Thyroid gland (tissue), 4 donors: ENCODE measurements at places on chromosomes 13 and 19. TPM values are rescaled to one million over a fixed set of nuclear protein-coding genes. Genes with fewer than 3 reads are reported as not detected.
A peak's percentile ranks its signal among the peaks of the same experiment; 100 is the strongest.

DNA sequence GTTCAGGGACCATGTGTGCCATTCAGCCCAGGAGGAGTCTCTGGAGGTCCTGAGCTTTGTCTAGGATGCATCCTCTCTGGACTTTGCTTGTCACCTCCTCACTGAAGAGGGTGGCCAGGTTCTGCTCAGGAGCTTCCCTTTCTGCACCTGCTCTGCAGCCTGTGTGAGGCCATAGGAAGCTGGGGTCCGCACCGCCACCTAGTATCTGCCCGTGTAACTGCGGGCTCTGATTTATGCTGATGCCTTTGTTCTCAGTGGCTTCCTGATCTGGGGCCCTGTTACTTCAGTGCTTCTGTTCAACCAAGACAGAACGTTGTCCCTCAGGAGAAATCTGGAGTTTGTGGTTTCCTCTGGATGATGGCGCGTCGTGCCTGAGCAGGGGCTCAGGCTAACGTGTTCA is 15.5 kb downstream of the ZNF610 start:
- H3K4me3 ChIP-seq, result no peak overlapping the region
- no peaks in the 10 kb centered on the region for H3K4me1 ChIP-seq
- peaks cover 21% of the 10 kb centered on the region for H3K36me3 ChIP-seq
- peak; percentile 4 for DNase-seq

DNA sequence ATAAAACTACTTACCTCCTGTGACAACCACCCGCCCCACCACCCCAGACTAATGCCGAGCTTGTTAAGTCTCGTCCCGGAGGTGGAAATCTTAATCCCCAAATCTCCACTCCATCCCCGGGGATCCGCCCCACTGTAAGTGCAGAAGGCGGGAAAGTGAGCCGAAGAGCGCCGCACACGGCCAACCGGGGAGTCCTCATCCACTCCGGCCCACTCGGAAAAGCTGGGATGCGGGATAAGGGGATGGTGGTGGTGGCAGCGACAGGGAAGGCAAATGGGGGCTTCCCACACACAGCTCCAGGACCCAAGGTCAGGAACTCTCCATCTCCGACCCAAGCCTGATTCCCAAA is 621 bp downstream of the FBL start:
- peak overlapping the region; percentile 86 for H3K27ac ChIP-seq
- H3K4me1 ChIP-seq, result peaks cover 38% of the 10 kb centered on the region
- no peaks in the 10 kb centered on the region for H3K36me3 ChIP-seq
- no peaks in the 10 kb centered on the region for H3K27me3 ChIP-seq
- peak overlapping the region; percentile 53 for H3K4me3 ChIP-seq
- no peak for DNase-seq

DNA sequence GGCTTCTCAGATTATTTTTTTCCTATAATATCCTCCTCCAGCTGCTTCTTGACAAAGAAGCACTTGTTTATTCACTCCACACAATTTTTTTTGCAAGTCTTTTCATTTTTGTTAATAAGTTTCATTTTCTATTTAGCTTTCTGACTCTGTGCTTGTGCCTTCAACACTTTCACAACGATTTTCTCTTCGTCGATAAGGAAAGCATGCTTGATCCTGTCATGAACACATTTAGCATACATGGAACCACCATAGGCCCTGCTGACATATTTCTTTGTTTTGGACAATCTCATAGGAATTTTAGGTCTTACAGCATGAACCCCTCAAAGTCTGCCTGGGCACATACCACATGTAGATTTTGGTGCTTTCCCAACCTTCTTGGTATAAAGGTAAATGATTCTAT is 346.0 kb downstream of the KCNRG start:
- DNase-seq, result no peak
- H3K36me3 ChIP-seq, result no peaks in the 10 kb centered on the region
- no peak overlapping the region for H3K4me3 ChIP-seq
- H3K27me3 ChIP-seq, result no peaks in the 10 kb centered on the region
- peaks cover 30% of the 10 kb centered on the region for H3K4me1 ChIP-seq

DNA sequence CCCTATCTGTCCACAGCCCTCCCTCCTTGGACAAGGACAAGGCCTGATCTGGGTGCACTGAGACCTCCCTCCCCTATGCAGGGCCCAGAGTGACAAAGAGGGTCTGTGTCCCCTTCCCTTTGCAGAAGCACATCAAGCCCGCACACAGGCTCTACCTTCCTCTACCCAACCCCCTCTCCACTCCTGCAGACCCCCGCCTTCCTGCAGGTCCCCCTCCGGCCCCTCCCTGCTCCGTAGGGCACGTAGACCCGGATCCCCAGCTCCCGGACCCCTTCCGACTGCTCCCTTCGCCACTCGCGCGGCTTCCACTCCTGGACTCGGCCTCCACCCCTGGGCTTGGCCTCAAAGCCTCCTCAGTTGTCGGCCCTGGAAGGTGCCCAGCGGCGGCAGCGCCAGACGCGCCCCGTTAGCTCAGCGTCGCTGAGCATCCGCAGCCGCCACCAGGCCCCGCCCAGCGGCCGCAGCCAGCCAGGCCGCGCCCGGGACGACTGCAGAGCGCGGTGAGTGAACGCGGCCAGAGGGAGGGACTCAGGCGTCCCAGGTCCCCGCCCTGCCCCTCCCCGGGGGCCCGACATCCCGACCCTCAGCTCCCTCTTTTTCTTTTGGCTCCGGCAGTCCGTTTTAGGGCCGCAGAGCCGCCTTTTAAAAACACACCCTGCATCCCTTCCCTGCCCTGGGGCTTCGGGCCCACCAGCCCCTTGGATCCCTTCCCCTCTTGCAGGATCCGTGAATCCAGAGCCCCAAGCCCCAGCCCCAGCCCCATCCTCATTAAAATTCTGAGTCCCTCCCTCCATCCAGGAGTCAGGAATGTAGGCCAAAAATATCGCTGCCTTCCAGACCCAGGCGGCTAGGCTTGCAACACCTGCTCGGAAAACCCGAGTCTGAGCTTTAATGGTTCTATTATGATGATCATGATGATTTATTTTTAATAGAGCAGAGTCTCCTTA is 1.5 kb upstream of the MYADM start:
- H3K27ac ChIP-seq, result peak overlapping the region; percentile 97
- H3K4me3 ChIP-seq, result peak overlapping the region; percentile 21
- peaks cover 26% of the 10 kb centered on the region for H3K4me1 ChIP-seq
- peak; percentile 52 for DNase-seq
- no peaks in the 10 kb centered on the region for H3K27me3 ChIP-seq

- no peak overlapping the region for H3K4me3 ChIP-seq
- DNase-seq, result peak; percentile 68
- no peaks in the 10 kb centered on the region for H3K36me3 ChIP-seq
- H3K27ac ChIP-seq, result peak overlapping the region; percentile 65
- no peaks in the 10 kb centered on the region for H3K27me3 ChIP-seq
Measured at GRCh38 chr13:32726374-32727037, 140.3 kb downstream of the PDS5B start.

DNA sequence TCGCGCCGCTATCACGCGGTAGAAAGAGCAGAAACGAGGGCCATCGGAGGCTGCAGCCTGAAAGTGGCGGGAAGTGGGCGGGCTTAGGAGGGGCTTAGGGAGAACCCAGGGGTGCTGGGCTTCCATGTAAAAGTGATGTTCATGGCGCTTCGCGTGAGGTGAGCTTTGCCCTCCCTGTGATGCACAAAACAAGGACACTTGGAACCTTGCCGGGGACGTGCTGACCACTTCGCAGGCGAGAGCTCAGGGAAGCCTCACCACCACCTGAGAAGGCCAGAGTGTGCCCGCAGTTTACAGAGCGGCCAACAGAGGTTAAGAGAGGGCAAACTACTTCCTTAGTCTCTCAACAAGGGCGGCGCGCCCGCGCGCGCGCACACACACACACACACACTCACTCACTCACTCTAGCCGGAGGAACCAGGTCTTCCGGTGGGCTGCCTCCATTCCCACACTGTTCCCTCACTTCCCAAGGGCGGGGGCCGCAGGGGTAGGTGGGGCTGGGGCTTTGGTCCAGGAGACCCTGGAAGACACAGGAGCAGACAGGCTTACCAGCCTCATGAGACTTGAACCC is 651 bp downstream of the GAPDHS start:
- H3K27me3 ChIP-seq, result no peaks in the 10 kb centered on the region
- H3K36me3 ChIP-seq, result no peaks in the 10 kb centered on the region
- no peak overlapping the region for H3K4me3 ChIP-seq
- no peak overlapping the region for H3K27ac ChIP-seq
- H3K4me1 ChIP-seq, result peaks cover 11% of the 10 kb centered on the region

DNA sequence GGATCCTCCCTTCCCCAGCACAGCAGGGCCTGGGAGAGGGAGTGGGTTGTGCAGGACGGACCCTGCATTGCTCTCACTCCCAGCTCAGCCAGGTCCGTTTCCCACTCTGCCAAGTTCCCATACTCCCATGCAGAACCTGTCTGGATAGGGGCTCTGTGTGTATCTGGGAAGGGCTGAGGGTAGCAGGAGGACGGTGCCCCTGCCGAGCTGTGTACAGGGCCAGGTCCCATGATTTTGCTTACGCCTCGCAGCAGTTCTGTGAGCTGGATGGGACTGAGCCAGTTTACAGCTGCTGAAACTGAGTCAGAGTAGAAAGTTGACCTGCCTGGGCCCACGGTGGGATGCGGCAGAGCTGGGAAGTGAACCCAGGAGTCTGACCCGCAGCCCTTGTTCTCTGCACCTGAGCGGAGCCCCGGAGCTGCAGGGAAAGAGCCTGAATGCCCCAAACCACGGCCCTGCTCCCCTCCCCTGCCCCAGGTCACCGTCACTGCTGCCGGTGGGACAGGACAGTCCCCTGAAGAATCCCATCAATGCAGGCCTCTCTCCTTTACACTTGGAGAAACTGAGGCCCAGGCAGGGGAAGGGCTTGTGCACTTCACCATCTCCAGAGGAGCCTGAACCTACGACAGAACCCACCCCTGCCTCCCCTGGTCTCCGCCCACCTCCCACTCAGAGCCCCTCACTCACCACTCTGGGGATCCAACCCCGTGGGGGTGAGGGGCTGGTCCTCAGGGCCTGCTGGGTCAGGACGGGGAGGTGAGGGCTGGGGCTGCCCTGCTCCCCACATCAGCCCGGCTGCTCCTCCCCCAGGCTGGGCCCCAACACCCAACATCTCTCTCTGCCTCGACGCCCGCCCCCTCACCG is 3.5 kb downstream of the LILRB5 start:
- no peaks in the 10 kb centered on the region for H3K4me1 ChIP-seq
- no peaks in the 10 kb centered on the region for H3K36me3 ChIP-seq
- no peak overlapping the region for H3K4me3 ChIP-seq
- no peaks in the 10 kb centered on the region for H3K27me3 ChIP-seq

DNA sequence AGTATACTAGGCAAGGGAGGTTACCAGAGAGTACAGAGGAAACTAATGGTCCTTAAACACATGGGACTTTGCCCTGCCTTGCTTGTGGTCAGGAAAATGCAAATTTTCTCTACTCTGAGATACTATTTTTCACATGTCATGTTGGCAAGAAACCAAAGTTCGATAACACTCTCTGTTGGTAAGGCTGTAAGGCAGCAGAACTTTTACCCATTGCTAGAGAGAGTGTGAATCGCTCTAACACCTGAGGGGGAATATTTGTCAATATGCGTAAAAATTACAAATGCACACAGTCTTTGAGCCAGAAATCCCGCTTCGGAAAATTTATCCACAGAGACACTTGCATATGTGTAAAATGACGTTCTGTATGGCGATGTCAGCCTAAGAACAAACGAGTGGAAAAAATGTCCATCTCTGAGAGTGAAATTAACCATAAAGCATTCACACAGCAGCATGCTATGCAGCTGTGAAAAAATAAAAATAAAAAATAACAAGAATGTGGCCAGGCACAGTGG is 9.5 kb upstream of the RFX1 start:
- H3K27ac ChIP-seq, result no peak overlapping the region
- no peaks in the 10 kb centered on the region for H3K4me1 ChIP-seq
- H3K27me3 ChIP-seq, result no peaks in the 10 kb centered on the region
- H3K4me3 ChIP-seq, result no peak overlapping the region
- no peak for DNase-seq
- no peaks in the 10 kb centered on the region for H3K36me3 ChIP-seq

DNA sequence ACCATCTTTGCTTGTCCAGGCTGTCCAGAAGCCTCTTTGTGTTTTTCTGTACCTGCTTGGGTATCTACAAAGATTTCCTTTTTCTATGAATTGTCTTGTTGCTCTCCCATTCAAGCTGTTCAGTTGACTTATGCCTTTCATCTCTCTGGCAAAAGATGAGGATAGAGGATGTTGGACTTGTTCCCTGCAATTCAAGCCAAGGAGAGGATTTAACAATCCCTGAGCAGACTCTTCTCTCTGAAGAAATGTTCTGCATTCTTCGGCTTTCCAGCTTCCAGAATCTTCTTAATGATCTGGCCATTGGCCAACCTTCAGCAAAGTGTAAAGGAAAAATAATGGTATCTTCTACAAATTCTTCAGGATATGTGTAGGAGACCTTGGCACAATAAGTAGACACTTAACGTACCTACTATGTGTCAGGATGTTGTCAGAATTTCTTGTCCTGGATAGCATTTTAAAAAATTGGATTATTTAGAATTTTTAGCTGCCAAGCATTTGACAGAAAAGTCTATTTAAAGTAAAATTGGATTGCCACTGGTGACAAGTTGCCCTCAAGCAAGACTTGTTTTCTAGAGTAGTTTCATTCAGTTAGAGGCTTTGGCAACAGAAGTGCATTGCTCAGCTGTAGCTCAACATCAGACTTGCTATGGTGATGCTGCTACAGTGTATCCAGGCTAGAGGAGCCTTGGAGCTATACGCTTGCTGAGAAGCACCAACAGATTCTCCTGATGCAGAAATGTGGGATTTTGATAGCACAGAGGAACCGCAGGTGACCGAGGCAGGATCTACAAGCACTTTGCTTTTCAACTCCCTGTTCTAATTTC is 455.7 kb downstream of the SUCLA2 start:
- no peaks in the 10 kb centered on the region for H3K27me3 ChIP-seq
- no peak overlapping the region for H3K27ac ChIP-seq
- no peaks in the 10 kb centered on the region for H3K4me1 ChIP-seq
- H3K4me3 ChIP-seq, result no peak overlapping the region
- no peak for DNase-seq

CACNA1A gene
- 0.83 TPM for total RNA-seq

DNA sequence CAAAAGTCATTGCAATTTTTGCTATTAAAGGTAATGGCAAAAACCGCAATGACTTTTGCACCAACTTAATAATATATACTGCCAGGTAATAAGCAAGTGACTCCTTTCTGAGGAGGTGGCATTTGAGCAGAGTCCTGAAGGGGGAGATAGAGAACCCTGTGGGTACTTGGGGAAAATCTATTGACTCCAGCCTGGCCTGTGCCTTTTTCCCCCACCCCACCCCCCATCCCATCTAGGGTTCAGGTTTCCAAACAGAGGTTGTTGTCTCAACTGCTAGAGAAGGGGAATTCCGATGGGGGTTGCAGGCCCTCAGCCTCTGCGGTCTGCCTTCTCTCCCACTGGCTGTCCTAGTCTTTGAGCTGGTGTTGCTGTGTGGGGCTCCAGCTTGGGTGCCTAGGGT is 11.5 kb downstream of the S1PR2 start:
- no peaks in the 10 kb centered on the region for H3K27me3 ChIP-seq
- no peaks in the 10 kb centered on the region for H3K36me3 ChIP-seq
- no peak overlapping the region for H3K27ac ChIP-seq
- no peak for DNase-seq

PRTN3 gene
- not detected for total RNA-seq

LYPD5 gene
- total RNA-seq, result 1.6 TPM
